HAP-1 (cell line): ENCODE measurements at places on chromosomes 4 and X.

GRCh38 chr4:24032371-24032989 is 142.6 kb upstream of the PPARGC1A start:
- DNase-seq, result no peak

- no peak for DNase-seq
Observed at GRCh38 chrX:18885328-18886004, 98.4 kb downstream of the PHKA2 start.

DNA sequence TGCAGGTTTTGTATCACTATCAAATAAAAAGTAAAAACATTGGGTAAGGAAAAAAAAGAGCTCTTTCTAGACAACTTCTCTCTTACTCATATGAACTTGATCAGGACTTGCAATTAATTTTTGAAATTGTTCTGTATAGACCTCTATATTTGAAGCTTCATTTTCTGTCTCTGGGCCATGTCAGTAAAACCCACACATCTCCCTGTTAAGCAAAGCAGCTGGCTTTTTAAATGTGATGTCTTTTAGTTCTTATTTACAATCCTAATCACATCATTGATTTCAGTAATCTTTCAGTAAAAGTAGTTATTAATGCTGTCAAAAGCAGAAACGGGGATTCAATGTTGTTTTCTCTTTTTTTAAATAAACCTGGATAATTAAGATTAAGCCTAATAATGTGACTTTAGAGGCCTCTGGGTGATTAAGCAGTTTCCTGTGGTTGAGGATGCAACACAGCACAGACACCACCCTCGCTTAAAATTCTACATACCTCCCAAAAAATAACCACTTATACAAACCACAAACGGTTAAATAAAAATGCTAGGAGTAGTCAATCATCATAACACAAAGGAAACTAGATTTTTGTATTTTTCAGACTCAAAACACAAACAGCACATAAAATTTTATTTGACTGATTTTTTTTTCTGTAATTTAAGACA is 5.2 kb upstream of the PCDH10 start:
- DNase-seq, result no peak

DNA sequence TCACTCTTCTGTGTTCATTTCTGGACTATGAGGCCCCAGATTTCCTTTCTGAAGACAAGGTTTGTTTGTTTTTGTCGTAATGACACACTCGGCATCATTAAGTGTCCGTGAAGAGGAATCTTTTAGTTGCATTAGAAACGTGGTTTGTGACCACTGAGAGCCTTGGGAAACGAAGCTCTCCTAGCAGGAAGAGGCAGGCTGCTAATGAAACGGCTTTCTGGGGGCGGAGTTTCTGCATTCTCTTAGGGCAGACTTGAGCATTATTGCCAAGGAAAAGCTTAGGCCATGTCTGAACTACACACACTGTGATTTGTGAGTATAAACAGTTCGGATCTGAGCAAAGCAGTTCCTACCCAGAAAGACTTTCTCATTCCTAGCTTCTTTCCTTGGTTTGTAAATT is 64.0 kb downstream of the SOX3 start:
- peak; percentile 19 for DNase-seq
